Esophagus mucosa (tissue), 1 donor: ENCODE measurements at places on chromosomes 13 and 19.
A peak's percentile ranks its signal among the peaks of the same experiment; 100 is the strongest.

DNA sequence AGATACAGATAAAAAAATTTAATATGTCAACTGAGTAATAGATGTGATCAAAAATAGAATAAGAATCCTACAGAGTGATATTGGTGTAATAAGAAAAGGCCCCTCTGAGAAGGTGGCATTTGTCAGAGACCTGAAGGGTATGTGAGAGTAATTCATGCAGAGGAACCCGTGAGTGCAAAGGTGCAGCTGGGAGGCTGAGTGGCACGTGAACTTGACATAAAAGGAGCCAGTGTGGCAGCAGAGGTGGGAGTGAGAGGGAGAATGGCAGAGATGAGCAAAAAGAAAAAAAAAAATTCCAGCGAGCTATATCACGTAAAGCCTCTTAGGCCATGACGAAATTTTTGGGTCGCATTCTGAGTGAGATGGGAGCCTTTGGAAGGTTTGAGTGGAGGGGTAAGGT, 588.9 kb downstream of the KCTD12 start:
- no peak for ATAC-seq

DNA sequence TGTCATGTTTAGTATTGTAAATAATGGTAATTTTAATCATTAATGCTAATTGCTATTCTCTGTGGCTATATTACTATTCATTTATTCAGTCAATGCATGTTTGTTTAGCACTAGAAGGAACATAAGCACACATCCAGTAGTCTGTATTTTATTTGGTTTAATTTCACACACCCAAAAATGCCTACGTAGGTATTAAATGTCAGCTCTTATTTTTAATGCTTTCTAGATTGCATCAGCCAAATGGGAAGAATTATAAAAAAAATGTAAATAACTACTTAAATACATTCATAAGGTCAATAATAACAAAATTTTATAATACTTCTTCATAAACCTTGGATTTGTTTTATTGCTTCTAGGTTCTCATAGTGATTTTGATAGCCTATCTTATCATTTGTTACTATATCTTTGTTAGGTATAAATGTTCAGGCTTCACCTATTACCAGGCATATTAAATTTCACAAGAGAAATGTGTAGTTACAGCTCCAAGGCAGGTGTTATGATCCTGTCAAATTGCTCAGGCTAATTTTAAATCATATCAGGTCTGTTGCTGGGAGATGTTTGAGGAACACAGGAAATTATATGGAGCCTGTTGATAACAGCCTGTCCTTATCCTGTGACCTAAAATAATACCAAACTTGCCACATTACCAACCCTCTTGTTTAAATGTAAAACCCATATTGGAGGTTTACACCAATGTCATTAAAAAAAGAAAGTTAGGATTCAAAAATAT, 34.4 kb downstream of the ITGBL1 start:
- no peak for ATAC-seq

GRCh38 chr13:23159205-23159759, 21.5 kb upstream of the SGCG start:
- ATAC-seq, result peak; percentile 48

DNA sequence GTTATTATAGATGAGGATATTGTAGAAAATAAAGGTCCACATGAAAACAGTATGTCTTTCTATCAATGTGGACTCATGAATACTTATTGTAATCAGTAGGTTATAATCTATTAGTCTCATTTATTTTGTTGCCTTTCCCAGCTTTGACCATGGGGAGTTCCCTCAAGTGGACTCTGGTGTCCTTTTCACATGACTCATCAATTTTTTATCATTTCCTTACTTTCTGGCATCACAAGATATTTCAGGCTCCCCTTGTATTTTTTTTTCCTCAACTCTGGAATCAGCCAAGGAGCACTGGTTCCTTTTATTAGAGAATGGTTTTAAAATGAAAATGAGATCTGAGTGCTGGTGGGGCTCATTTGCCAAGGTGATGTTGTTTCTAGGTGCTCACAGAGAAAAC, 63.4 kb upstream of the DIAPH3 start:
- ATAC-seq, result no peak

DNA sequence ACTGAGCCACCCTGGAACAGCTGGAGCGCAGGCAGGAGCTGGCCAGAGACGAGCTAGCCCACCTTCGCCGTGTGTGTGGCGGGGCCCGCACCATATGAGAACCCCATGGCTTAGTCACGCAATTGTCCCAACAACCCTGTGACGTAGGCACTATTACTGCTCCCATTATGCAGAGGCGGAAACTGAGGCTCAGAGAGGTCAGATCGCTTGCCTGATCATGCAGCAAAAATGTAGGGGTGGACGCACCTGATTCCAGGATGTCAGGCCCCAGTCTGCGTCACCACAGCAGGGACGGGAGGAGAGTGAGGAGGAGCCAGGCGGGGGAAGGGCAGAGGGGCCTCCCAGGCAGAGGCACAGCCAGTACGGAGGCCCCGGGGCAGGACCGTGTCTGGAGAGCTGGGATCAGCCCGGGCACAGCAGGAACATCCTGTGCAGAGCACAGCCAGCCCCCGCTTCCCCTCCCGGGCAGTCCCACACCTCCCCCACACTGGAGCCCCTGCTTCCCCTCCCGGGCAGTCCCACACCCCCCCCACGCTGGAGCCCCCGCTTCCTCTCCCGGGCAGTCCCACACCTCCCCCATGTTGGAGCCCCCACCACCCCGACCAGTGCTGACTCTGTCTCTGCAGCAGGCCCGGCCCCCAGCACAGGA, 16.7 kb downstream of the PIP5K1C start:
- peak; percentile 55 for ATAC-seq
